ENCODE measurements at places on chromosomes 11 and 22.
A peak's percentile ranks its signal among the peaks of the same experiment; 100 is the strongest.

DNA sequence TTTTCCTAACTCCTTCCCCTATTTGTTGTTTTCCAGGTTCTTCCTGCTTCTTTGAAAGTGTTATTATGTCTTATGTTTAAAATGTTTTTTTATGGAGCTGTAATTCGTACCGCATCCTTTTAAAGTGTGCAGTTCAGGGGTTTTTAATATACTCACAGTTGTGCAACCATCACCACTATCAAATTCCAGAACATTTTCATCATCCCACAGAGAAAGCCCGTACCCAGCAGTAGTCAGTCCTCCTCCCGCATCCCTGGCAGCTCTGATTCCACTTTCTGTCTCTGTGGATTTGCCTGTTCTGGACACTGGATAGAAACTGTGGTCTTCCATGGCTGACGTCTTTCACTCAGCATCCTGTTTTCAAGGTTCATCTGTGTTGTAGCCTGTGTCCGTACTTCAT is 73.7 kb downstream of the JAM3 start:
- DNase-seq, result no peak

GRCh38 chr22:22201185-22201929 is 43.2 kb upstream of the VPREB1 start:
- peak; percentile 67 for DNase-seq

GRCh38 chr11:31830406-31830805 is 19.3 kb upstream of the PAX6 start:
- DNase-seq, result no peak

GRCh38 chr11:2794046-2794967 is 91.3 kb downstream of the CDKN1C start:
- no peak for DNase-seq

- DNase-seq, result no peak
Measured at GRCh38 chr11:98616098-98616655, 404.6 kb upstream of the CNTN5 start.

GRCh38 chr11:112073941-112074811 is at the start of the genes NKAPD1 and PIH1D2:
TSS of gene NKAPD1 (plus strand) at chr11:112074299. CDS start at chr11:112075575, 1,276 bp downstream.
TSS of gene PIH1D2 (minus strand) at chr11:112074017. CDS start at chr11:112073174, 843 bp downstream.
- peak; percentile 82 for DNase-seq

DNA sequence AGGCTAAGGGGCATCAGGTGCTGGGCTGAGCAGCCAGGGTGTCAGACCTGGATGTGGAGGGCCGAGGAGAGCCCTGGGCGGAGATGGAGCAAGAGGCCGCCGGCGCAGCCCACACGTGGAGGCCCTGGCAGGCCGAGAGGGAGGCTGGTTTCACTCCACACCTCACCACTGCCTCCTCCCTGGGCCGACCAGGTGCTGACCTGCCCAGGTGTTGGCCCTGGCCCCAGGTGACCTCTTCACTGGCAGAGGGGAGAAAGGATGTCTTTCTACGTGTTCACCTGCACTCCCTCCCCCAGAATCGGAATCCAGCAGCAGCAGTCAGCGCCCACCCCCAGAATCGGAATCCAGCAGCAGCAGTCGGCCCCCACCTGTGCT is 781 bp downstream of the ANO9 start:
- DNase-seq, result no peak

GRCh38 chr11:72081821-72082453 is 1.3 kb downstream of the LRRC51 start:
- DNase-seq, result no peak

DNA sequence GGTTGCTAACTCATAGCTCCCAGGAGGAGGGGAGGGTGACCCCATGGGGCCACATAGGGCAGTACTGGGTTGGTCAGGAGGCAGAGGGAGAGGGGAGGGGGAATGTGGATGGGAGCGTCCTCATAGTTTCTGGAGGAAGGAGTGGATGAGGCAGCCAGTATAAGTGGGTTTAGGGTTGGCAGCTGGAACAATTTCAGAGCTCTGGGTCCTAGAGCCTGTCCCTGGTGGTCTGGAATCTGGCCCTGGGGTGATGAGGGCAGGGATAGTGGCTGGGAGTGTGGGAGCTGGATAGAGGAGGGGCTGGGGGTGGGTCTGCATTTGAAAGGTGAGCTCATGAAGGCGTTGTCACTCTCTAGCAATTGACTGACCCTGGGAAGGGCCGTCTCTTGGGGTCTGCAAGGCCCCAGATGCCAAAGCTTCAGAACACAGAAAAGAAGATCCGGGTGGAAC is 5.3 kb upstream of the MRGPRG start:
- DNase-seq, result no peak

DNA sequence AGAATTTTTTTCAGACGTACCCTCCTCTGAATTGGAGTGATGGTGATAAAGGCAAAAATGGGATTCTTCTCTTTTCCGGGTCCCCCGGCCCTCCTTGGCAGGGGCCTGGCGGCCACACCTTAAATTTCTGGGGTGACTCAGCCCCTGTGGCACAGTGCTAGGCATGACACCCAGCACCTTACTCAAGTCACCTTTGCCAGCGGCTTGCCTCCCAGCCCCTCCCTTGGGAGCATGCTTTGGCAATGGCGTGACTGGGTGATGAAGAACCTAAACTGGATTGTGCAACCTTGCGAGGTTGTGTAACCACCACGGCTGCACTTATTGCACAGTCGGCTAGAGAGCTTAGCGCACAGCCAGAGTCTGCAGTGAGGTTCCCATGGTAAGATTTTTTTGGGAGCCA is 16.2 kb upstream of the LDLRAD3 start:
- no peak for DNase-seq

GRCh38 chr11:128532016-128532571 is 55.3 kb downstream of the ETS1 start:
- no peak for DNase-seq

DNA sequence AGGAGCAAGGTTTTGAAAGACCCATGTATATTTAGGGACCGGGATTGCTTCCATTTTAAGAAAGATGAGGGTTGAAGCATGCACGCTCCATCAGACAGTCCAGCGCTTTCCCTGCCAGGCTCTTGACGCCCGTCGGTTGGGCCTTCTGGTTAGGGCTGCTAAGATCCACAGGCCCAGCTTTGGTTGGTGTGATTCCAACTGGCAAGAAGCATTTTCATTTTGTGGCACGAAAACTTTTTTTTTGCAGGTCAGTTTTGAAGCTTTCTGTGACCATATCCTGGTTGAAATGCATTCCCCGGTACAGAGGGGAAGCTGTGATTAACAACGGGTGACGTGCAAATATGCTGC is 34.3 kb upstream of the MPPED1 start:
- no peak for DNase-seq

GRCh38 chr11:17230867-17231851 is 23.4 kb upstream of the PIK3C2A start:
- DNase-seq, result peak; percentile 57

- no peak for DNase-seq
Measured at GRCh38 chr11:33151399-33151798, 9.9 kb downstream of the CSTF3 start.

- DNase-seq, result peak; percentile 71
Measured at GRCh38 chr22:50169774-50170341, 673 bp upstream of the PANX2 start.

Measured in activated naive CD4-positive, alpha-beta T cell treated with Interleukin-2 at 50 U/mL for 16 hours (primary cell).